NCI-H1694 treated with DMSO at 0.1 percent for 48 hours (cell line): ENCODE measurements at places on chromosomes 16 and 17.

DNA sequence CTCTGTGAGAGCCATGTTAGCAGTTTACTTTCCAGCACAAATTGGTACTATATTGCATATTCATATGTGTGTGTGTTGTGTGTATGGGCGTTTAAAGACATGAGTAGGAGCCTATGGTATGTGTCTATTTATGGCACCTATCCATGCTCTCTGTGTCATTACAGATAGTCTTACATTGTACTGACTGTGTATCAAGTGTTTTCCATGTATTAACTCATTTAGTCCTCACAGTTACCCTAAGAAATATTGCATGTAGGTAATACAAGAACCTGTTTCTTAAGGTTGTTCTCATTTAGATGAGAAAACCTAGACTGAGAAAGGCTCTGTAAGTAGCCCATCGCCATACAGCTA, 1.6 kb downstream of the ALG1 start:
- DNase-seq: no peak

DNA sequence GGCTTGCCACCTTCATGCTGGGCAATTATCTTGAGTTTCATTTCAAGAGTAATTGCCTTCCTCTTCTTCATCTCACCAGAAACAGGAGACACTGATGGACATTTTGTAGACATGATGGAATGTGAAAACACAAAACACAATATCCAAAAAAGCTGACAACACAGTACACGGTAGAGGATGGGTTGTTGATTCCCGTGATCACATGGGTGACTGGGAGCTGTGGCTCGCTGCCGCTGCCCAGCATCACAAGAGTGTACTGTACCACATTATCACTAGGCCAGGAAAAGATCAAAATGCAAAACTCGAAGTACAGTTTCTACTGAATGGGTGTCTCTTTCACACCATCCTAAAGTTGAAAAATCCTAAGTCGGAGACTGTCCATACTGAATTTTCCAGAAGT, 7.4 kb downstream of the PTRH2 start:
- no peak for DNase-seq

DNA sequence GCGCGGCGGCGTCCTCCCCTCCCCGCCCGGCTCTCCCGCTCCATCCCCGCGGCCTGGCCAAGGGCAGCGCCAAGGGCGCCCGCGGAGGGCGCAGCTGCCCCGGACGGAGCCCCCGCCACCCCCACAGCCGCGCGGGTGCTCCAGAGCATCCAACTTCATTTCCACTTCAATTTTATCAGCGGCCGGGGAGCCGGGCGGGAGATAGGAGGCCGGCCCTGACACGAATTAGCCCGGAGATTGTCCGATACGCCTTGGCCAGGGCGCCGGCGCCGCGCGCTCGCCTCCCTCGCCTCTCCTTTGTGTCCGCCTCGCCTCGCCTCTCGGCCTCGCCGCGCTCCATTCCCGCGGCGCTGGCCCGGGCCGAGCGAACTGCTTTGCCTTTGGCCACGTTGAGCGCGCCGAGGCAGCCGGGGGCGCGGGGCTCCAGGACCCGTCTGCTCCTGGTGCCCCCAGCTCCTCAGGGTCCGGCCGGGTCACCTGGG, 129.1 kb upstream of the LHX1 start:
- DNase-seq: no peak

DNA sequence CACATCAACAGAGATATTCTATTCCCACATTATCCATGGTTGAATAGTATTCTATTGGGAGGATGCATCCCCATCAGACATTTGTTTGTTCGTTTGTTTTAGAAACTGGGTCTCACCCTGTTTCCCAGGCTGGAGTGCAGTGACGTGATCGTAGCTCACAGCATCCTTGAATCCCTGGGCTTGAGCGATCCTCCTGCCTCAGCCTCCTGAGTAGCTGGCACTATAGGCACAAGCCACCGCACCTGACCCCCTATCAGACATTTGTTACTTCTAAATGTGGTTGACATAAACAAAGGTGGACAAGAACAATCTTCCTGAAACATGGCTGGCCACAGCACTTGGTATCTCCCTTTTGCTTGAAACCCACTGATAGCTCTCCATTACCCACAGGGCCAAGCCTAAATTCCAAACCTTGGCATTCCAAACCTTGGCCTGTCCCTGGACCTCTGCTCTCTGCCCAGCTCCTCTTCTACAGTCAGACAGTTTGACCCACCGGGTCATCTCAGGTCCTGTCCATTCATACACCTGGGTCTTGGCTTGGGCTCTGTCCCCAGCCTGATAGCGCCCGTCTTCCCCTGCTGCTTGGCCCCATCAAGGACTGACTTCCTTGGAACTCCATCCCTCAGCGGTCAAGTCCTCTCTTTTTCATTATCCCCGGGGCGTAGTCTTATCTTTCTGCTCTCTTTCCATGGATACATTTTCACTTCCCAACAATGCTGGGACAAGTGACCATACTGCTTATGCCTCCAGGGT, 1.5 kb upstream of the PRR29 start:
- DNase-seq: no peak

GRCh38 chr17:44913676-44914075, 1.6 kb downstream of the GFAP start:
- DNase-seq: no peak

- DNase-seq: no peak
Observed at GRCh38 chr16:22373662-22374310, 633 bp downstream of the CDR2 start.

DNA sequence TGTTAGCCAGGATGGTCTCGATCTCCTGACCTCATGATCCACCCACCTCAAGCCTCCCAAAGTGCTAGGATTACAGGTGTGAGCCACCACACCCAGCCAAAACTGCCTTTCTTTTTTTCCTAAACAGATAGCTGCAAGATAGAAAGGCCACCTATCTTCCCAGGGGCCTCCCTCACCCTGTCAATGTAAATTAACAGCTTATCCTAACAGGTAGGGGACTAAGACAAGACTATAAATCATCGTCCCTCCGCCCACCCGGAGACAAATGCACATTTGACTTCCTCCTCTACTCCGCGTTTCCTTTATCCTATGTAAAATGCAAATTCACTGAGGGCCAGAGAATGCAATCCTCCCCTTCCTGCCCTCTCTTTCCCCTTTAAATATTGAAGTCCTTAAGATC, 71.4 kb downstream of the MARF1 start:
- DNase-seq: no peak
